ENCODE measurements at places on chromosomes 3 and 15.

DNA sequence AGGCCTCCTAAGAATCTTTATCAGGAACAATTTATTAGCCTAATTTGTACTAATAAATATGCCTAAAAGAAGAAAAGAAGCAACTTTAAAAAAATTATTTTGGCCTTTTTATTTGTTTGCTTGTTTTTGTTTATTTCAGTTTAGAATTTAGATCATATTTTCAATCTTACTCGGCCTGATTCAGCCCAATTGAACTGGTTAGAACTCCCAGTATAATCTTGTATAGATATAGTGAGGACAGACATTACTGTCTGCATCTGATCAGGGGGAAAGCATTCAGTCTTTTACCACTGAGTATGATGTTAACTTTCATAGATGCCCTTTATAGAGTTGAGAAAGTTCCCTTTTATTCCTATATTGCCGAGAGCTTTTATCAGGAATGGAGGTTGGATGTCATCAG, 56.0 kb upstream of the CSTA start:
- H3K4me3 ChIP-seq: no peak overlapping the region
- peaks cover 1% of the 10 kb centered on the region for H3K36me3 ChIP-seq
- H3K27ac ChIP-seq: no peak overlapping the region
- H3K27me3 ChIP-seq: peaks cover 6% of the 10 kb centered on the region

GRCh38 chr15:66631616-66632263, 65.9 kb upstream of the LCTL start:
- no peak for DNase-seq
- H3K27ac ChIP-seq: no peak overlapping the region
- H3K36me3 ChIP-seq: no peaks in the 10 kb centered on the region
- H3K4me1 ChIP-seq: no peaks in the 10 kb centered on the region
- H3K4me3 ChIP-seq: no peak overlapping the region

- DNase-seq: no peak
- no peaks in the 10 kb centered on the region for H3K4me1 ChIP-seq
- no peak overlapping the region for H3K27ac ChIP-seq
Measured at GRCh38 chr15:51375966-51376640, 34.6 kb downstream of the GLDN start.

- DNase-seq: no peak
- H3K36me3 ChIP-seq: no peaks in the 10 kb centered on the region
- H3K4me1 ChIP-seq: peaks cover 26% of the 10 kb centered on the region
- no peak overlapping the region for H3K27ac ChIP-seq
Measured at GRCh38 chr15:85048430-85048829, 66.8 kb downstream of the PDE8A start.

DNA sequence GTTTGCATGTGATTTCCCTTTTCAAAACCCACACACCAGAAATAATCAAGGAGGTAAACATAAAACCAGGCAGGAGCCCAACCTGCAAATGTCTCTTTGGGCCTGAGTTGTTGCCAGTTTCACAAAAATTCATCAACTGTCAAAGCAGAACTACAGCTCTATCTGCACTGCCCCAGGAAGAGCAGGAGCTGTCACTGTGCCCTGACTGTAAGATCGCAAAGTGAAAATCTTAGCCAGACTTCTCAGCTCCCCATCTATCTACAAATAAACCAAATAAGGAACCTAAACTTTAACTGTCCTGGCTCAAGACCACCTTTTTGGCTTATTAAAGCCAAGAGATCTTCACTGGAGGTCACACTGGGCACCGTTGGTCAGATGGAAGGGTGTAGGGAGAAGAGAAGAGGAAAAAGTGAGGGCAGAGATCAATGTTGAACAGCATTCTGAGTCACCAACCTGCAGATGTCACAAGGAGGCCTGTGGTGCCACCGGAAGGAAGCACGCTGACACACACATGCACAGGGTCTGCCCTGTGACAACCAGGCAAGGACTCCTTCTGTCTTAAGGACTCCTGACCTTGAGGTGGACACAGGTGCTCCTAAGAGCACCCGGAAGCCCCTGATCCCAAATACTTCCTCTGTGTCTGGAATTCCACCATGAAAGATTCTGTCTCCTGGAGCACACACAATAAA, 58.7 kb downstream of the RPN1 start:
- no peak overlapping the region for H3K4me3 ChIP-seq
- H3K36me3 ChIP-seq: peaks cover 2% of the 10 kb centered on the region
- DNase-seq: peak; percentile 38
- peaks cover 3% of the 10 kb centered on the region for H3K27me3 ChIP-seq
- peak overlapping the region; percentile 22 for H3K27ac ChIP-seq
- H3K4me1 ChIP-seq: peaks cover 6% of the 10 kb centered on the region

All from activated CD4-positive, alpha-beta T cell treated with anti-CD3 and anti-CD28 coated beads for 36 hours (primary cell).